Anterior cingulate cortex (tissue), 58 donors: ENCODE measurements at places on chromosomes 5 and 9.

DNA sequence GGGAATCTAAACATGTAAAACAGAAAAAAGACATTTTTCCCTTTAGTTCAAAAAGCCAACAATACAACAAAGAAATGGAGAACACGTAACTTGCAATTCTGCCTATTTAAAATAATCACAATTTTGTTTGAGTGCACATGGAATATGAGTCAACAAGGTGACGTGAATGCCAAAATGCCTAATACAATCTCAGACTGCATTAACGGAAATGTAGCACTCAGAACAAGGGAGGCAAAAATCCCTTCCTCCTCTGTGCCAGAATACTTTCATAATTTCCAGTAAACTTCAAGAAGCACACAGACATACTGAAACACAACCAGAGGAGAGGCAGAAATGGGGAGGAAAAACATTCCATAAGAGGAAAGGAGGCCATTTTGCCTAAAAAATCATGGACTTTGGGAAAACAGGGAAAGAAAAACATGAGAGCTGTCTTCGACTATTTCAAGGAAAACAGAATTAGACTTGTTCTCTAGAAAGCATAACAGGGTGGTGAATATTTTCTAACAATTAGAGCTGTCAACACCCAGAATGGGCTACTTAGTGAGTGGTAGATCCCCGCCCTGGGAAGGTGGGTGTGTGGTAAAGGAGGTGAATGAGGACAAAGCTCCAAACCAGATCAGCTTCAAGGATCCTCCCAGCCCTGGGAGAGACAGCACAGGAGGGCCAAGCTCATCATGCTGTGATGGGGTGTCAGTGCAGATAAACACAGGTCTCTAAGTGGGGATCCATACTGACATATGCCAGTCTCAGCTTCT is 48.2 kb downstream of the ABCA1 start:
- DNase-seq = no peak

DNA sequence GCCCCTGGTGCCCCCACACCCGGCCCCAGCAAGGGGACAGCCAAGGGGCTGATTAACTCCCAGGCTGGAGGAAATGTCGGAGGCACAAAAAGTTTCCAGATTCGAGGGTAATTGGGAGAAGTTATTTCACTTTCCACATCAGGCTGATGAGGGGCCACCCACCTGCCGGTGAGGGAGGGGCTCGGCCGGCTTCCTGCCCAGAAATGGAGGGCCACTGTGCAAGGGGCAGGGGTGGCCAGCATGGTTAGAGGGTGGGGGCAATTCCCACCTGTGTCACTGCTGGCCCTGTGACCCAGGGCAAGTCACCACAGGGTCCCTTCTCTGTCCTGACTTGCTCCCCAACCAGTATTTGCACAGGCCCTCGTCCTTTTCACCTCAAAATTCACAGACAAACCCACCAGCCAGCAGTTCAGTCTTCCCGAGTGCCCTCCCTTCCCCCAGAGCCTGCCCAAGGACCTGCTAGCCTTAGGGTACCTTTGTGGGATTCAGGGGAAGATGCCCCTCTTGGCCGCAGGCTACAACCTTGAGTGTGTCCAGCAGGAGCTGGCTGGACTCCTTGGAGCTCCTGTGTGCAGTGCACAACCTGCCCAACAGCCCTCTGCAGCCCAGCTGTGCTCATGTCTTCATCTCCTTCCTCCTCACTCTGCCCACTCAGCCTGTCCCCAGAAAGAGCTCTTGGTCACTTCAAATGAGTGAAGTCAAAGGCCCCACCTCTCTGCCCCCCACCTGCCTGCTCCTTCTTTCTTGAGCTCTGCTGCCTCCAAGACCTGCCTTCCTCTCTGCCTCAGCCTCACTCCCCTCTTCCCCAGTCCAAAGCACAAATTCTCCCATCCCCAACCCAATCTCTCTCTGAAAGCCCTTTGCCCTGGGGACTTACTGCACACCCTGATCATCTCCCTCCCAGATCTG is 130.5 kb downstream of the BARX1 start:
- no peak for DNase-seq

- no peak for DNase-seq
Observed at GRCh38 chr5:123527190-123527589, 15.2 kb downstream of the CSNK1G3 start.

DNA sequence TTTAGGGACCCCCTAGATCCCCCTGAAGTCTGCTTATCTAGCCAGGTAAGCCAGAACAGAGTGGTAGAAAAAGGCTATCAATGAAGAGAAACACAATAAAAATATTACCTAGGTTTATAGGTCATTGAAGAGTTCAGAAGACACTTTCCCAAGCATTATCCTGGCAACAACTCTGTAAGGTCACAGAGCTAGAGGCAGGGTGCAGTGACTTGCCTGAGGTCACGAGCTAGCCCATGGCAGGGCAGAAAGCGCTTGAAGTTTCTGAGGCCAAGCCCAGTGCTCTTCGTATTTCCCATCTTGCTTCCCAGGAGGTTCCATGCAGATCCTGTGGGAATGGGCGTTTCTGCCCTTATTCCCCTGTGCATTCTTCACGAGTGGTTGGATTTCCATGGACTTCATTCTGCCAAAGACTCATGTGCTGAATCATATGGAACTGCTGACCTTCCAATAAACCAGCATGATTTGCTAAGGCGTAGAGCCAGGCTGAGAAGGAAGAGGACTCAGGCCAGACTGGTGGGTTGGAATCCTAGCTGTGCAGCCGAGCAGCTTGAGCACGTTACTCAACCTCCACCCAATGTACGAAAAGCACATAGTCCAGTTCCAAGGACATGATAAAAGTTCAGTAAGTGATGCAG is 22.1 kb downstream of the TRMO start:
- DNase-seq = no peak

- DNase-seq = no peak
Observed at GRCh38 chr5:113682497-113683136, 169.1 kb downstream of the YTHDC2 start.

- no peak for DNase-seq
Observed at GRCh38 chr9:110538647-110539041, 40.9 kb downstream of the SVEP1 start.

DNA sequence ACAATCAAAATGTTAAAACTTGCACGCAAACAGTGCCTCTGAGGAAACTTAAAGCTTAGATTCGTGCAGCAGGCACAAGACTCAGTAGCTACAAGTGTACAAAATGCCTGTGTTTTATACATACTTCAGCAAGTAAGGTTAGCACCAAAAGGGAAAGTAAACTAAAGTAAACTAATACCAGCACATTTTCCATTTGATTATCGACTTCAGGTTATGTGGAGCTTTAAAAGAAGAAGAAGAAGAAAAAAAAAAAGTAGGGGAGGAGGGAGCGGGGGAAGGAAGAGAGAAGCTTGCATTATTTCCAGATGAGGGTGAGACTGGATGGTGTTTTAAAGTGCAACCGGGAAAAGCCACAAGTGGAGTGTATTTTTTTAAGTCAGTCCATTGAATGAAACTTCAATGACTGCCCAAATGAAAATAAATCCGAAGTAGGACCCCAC is 596 bp upstream of the ADAMTS6 start:
- no peak for DNase-seq

DNA sequence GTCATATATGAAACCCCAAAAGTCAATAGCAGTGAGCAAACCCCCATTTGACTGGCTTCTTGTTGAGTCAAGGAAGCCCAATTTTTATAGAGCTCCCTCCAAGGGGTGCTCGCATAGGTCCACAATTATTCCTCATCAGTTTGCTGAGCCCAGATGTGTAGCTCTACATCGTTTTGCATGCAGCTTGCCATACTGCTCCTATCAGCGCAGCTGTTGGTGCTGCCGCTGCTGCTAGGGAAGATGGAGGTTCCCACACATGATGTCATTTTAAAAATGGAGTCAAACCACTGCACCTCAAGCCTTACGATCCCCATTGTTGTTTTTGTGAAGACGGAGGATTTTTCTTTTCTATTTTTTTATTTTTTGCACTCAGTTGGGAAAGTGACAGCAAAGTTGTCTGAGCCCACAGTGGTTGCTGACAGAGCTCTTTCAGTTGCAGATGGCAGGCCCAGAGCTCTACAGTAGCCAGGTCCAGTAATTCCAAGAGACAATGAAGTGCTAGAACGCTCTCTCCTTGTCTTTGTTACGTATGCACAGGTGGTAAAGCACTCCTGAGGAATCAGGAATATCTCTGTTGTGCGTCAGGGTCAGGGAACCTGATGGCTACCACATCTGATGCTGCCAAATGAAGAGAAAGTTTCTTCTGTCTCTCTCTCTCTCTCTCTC is 23.2 kb upstream of the C5orf63 start:
- DNase-seq = no peak

GRCh38 chr9:133359399-133360175 is 3.2 kb downstream of the SURF2 start:
- DNase-seq = no peak

DNA sequence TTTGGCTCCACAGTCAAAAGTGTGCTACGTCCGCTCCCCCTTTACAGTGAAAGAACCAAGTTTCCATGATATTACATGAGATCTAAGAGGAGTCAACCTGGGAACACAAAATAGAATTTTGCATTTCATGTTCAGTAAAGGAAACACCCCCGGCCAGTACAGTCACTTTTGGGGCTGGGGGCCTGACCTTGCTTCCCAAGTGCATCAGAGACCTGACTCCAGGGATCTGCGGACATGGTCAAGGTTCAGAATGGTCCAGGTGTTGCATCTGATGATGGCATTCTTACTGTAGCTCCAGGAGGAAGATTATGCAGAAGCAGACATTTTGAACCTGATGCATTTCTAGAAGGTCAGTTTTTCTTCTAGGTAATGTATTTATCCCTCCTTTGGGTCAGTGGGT is 39.8 kb downstream of the AK8 start:
- DNase-seq = no peak

DNA sequence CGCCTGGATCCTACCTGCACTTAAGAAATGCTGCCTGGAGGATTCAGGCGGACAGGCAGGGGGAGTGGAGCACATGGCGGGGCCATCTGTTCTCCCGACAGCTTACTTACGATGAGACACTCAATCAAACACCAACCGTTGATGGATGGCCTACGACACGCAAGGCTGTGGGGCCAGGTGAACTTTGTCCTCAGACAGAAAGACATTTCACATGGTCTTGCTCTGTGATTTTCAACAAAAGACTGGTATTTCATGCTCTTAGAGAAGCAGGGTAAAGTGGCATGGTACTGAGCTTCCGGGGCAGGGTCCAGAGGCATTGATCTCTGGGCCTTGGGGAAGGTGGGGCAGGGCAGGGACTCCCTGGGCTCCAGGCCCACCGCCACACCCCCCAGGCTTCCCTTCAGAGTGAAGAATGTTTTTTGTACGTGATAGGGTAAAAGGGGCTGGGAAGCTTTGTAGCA is 9.1 kb upstream of the OLFM1 start:
- no peak for DNase-seq

DNA sequence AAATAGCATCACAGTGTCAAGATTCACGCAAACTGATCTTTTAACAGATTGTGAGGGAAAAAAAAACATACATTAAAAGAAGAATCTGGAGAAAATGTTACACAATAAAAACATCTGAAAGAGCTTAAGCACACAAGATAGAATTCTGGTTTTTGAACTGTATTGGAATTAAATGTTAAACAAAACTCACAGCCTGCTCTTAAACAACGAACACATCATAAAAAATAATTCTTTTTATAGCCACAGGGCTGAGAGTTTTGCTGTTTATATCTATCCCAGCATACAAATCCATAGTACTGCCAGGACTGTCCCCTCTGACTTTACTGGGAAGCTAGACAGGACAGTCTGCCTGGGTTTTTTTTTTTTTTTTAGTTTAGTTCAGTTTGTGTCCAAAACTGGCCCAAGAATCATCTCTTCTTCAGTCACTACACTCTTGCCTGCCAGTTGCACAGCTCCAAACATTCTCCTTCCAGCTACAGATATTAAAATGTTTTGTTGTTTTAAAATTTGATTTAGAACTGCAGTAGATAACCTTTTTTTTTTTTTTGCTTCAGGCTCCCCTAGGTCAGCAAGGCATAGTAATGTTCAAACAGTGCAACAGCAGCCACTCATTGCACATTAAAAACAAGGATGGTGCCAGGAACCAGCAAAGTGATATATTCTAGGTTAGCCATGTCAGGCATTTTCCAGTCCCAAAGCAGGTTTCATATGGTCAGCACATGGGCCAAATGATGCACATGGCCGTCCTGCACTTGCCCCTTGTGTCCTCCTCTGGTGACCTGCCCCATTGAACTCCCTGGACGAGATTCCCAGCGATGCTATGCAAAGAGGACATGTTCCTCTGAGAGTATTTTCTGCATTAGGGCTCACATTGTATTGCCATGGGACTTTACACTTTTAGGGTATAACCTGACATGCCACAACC is 173.6 kb downstream of the ARL15 start:
- DNase-seq = no peak

DNA sequence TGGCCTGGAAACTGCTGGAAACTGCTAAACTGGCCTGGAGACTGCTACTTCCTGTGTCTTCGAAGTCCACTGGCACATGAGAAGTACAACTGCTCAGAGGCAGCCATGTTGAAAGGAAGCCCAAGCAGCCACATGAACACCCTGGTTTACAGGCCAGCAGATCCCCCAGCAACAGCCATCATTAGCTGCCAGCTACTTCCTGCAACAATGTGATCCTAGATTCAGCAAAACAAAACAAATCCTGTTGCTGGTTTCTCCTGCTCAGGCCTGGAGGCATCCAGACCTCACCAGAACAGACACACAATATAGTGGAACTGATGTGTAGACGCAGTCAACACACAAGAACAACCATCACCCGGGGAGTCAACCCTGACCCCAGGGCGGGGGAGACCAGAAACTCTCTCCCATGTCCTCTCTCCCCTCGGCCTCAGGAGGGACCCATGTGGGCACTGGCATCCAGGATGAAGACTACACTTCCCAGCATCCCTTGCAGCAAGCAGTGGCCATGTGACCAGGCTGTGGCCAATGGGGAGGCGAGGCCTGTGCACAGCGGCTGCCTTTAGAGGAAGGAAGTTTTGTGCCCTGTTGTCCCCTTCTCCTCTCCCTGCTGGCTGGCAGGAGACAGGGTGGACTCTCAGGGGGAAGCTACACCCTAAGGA is 9.2 kb upstream of the LCN15 start:
- DNase-seq = no peak

DNA sequence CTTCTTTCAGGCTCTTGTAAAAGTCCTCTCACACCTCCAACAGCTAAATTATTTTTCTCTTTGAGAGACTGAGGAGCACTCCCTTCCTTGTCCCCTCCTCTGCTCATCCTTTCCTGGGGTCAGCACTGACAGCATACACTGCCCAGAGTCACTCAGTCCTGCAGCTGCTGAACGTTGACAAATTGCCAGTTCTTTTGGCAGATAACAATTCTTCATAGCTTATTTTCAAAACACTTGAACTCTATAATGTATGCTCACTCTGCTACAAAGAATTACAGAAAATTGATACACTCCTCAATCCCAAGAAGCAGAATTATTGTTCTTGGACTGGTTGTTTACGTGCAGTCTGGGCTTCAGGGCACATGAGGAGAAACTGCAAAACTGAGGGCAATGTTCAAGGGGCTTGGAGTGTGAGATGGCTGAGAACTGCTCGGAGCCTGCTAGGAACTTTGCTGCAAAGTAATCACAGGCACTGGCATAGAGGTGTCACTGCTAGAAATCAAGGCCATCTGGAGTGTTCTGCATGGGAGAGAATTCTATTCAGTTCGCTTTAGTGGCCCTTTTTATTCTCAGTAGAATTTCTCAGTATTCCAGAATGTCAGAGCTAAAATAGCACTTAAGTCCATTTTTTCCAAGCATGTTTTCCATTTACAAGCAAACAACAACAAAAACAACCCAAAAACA is 96.4 kb upstream of the SPOCK1 start:
- DNase-seq = no peak
